Sciatic nerve (tissue), 2 donors: ENCODE measurements at places on chromosomes 13 and 19. TPM values are rescaled to one million over a fixed set of nuclear protein-coding genes. Genes with fewer than 3 reads are reported as not detected.

Gene TEX101
- not detected for total RNA-seq

Gene SHANK1
- 1.4 TPM for total RNA-seq

Gene PEAK3
- 0.71 TPM for total RNA-seq

Gene ANKRD24
- 1.3 TPM for total RNA-seq

Gene APBA3
- total RNA-seq = 26.1 TPM

Gene APC2
- total RNA-seq = 6.0 TPM

Gene ICAM4
- not detected for total RNA-seq

Gene SOX1
- total RNA-seq = not detected

DNA sequence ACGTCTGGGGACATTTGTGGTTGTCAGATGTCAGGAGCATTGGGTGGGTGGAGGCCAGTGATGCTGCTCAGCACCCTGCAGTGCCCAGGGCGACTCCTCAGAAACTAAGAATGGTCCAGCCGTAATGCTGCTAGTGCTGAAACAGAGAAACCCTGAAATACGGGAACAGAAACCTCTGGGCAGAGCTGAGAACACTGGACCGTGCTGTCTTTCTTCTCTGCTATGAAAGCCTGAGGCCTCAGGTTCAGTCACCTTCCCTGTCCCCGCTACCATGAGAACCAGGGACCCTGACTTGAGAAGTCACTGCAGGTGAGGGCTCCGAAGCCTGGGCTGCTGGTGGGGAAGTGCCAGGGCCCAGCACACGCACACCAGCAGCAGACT, 13.4 kb downstream of the CAPS start:
- DNase-seq = no peak

- no peak for DNase-seq
Measured at GRCh38 chr19:16585808-16586476, 13.7 kb upstream of the SLC35E1 start.

- DNase-seq = no peak
Measured at GRCh38 chr19:58181902-58182576, 822 bp upstream of the ZNF274 start.

GRCh38 chr13:68697551-68697950, 1410.1 kb upstream of the ATXN8OS start:
- DNase-seq = no peak

DNA sequence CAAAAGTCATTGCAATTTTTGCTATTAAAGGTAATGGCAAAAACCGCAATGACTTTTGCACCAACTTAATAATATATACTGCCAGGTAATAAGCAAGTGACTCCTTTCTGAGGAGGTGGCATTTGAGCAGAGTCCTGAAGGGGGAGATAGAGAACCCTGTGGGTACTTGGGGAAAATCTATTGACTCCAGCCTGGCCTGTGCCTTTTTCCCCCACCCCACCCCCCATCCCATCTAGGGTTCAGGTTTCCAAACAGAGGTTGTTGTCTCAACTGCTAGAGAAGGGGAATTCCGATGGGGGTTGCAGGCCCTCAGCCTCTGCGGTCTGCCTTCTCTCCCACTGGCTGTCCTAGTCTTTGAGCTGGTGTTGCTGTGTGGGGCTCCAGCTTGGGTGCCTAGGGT, 11.5 kb downstream of the S1PR2 start:
- no peak for DNase-seq

DNA sequence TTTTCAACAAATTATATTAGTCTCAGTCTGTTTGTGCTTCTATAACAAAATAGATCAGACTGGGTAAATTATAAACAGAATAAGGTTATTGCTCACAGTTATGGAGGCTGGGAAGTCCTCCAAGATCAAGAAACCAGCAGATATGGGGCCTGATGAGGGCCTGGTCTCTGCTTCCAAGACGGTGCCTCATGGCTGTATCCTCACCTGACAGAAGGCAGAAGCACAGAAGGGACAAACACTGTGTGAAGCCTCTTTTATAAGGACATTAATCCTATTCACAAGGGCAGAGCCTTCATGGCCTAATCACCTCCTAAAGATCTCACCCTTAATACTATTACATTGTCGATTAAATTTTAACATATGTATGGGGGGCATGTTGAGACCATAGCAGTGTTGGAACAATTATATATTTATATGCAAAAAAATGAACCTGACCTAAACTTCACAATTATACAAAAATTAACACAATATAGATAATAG, 12.7 kb downstream of the F10 start:
- no peak for DNase-seq

DNA sequence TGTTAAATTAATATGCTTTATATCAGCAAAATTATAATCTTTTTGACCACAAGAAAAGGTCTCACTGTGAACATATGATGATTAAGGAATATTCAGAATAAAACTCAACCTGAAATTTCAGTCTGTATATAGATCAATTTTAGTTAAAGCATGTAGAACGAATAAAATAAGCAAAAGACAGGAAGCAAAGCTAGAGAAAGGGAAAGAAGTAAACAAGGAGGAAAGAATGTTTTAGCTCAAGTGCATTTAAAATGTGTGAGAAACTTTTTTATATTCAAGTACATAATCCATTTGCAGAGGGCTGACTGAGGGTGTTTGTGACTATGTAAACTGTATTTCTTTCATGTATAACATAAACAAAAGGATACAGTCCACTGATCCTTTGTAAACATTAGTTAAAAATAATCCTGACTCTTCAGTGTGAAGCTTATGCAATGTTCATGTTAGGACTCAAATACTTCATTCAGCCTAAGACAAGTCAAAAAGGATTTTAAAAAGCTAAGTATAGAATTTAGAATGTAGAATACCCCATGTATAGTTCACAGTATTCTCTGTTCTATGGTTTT, 472.1 kb downstream of the DIAPH3 start:
- DNase-seq = no peak

- no peak for DNase-seq
Measured at GRCh38 chr13:29679396-29680053, 84.0 kb upstream of the SLC7A1 start.

GRCh38 chr13:102697264-102697663, 2.4 kb upstream of the METTL21C start:
- no peak for DNase-seq

DNA sequence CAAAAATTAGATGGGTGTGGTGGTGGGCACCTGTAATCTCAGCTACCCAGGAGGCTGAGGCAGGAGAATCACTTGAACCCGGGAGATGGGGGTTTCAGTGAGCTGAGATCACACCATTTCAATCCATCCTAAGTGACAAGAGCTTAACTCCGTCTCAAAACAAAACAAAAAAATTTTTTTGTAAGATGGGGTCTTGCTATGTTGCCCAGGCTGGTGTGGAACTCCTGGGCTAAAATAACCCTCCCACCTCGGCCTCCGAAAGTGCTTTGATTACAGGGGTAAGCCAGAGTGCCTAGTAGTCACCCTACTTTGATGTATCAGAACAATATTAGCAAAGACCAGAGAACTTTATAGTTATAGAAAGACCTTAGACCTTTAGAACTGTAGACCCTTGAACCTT, 7.9 kb downstream of the SPTBN4 start:
- DNase-seq = no peak
